ENCODE measurements at places on chromosomes 7 and 10. TPM values are rescaled to one million over a fixed set of nuclear protein-coding genes. Genes with fewer than 3 reads are reported as not detected.
A peak's percentile ranks its signal among the peaks of the same experiment; 100 is the strongest.

GRCh38 chr7:930975-931758 is 23.3 kb downstream of the ADAP1 start:
- peak; percentile 60 for DNase-seq

DNA sequence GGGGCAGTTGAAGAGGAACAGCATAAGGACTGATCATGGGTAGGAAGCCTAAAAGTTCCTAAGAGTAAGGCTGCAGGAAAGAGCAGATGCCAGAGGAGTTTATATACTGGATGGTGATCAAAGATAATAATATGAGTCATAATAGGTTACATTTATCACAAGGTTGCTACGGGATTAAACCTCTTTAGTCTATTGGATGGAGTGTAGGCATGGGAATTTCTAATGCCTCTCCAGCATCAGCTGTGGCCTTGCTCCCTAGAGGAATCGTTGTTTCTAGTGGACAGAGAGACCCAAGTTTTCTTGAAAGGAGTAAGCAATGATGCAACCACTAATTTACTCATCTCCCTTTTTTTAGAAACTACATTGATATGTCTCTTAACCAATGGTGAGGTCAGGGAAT is 213.4 kb downstream of the GPR37 start:
- DNase-seq = no peak

GRCh38 chr7:74097937-74098614 is 14.5 kb downstream of the LIMK1 start:
- no peak for DNase-seq

GRCh38 chr7:95718577-95719410 is 53.6 kb upstream of the DYNC1I1 start:
- DNase-seq = no peak

Gene IKZF1
- total RNA-seq = 290 TPM

Gene GLI3
- 1.1 TPM for total RNA-seq

Gene NYAP1
- total RNA-seq = not detected

Data from natural killer cell treated with Interleukin-12 subunit alpha and Interleukin-12 subunit beta and Interleukin-15 and Interleukin-18, amount 100 ng/mL, for 72 hours (primary cell).